ENCODE measurements at places on chromosomes 12 and 14.

GRCh38 chr14:53655080-53655785 lies 301.4 kb downstream of the BMP4 start:
- H3K36me3 ChIP-seq = no peaks in the 10 kb centered on the region
- no peak overlapping the region for H3K4me3 ChIP-seq
- H3K27ac ChIP-seq = no peak overlapping the region
- DNase-seq = no peak
- no peaks in the 10 kb centered on the region for H3K4me1 ChIP-seq

GRCh38 chr12:10126413-10126812 lies 3.6 kb downstream of the CLEC7A start:
- H3K4me1 ChIP-seq = peaks cover 8% of the 10 kb centered on the region
- no peak overlapping the region for H3K4me3 ChIP-seq
- no peak overlapping the region for H3K27ac ChIP-seq
- H3K27me3 ChIP-seq = peaks cover 8% of the 10 kb centered on the region
- H3K36me3 ChIP-seq = no peaks in the 10 kb centered on the region

DNA sequence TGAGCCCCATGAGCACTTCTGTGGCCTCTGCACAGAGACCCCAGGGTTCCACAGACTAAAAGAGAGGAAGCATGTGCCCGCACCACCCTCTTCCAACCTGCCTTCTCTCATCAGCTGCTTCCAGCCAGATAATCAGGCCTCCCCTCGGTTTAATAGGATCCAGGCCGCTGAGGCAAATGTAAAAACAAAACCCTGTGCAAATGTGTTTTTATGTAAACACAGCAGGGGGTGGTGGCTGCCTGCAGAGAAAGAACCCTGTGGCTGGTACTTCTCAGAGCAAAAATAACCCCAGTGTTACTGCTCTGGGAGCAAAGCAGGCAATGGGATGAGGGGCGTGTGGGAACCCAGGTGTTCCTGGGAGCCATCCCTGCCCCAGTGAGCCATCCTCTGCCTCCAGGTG lies 46.2 kb downstream of the WSCD2 start:
- peaks cover 3% of the 10 kb centered on the region for H3K27me3 ChIP-seq
- no peaks in the 10 kb centered on the region for H3K4me1 ChIP-seq
- DNase-seq = no peak
- no peak overlapping the region for H3K27ac ChIP-seq
- no peak overlapping the region for H3K4me3 ChIP-seq

DNA sequence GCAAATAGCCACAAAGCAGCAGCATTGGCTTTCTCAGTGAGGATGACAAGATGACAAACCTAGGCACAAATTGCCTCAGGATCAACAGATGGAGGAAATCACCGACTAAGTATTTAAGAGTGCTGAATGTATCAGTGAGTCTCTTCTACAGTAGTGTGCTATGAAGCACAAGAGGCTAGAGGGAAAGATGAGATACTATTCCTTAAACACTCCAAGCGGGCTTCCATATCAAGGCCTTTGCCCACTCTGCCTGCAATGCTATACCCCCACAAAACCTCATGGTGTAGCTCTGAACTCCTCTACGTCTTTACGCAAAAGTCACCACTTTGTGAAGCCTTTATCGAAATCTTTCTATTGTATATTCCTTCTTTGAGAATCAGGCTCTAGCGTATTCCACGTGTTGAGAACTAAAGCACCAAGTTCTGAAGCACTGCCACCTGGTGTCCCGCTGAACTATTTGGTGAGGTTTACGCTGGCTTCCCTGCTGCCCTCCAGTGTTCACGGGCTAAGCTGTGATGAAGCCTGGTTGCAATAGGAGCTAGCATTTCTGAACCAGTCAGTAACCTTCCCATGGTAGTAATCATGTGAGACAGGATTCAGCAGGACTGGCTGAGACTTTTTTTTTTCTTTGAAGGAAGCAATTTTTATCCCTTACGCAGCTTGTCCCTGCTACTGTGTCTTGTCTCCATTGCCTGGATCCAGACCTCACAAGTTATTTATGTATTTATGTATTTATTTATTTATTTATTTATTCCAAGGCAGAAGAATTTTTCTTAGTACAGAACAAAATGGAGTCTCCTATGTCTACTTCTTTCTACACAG lies 426.5 kb upstream of the OR4E1 start:
- H3K36me3 ChIP-seq = no peaks in the 10 kb centered on the region
- H3K4me3 ChIP-seq = no peak overlapping the region
- DNase-seq = peak; percentile 77
- no peak overlapping the region for H3K27ac ChIP-seq

GRCh38 chr12:2276288-2277033 lies 223.7 kb downstream of the CACNA1C start:
- no peaks in the 10 kb centered on the region for H3K27me3 ChIP-seq
- H3K4me3 ChIP-seq = no peak overlapping the region
- no peak overlapping the region for H3K27ac ChIP-seq
- no peak for DNase-seq
- no peaks in the 10 kb centered on the region for H3K36me3 ChIP-seq
- H3K4me1 ChIP-seq = no peaks in the 10 kb centered on the region

- H3K36me3 ChIP-seq = no peaks in the 10 kb centered on the region
- DNase-seq = no peak
- no peak overlapping the region for H3K4me3 ChIP-seq
- peaks cover 4% of the 10 kb centered on the region for H3K27me3 ChIP-seq
- no peak overlapping the region for H3K27ac ChIP-seq
- H3K4me1 ChIP-seq = peaks cover 3% of the 10 kb centered on the region
These were observed 266.9 kb upstream of the PELI2 start for GRCh38 chr14:55851301-55851700.

DNA sequence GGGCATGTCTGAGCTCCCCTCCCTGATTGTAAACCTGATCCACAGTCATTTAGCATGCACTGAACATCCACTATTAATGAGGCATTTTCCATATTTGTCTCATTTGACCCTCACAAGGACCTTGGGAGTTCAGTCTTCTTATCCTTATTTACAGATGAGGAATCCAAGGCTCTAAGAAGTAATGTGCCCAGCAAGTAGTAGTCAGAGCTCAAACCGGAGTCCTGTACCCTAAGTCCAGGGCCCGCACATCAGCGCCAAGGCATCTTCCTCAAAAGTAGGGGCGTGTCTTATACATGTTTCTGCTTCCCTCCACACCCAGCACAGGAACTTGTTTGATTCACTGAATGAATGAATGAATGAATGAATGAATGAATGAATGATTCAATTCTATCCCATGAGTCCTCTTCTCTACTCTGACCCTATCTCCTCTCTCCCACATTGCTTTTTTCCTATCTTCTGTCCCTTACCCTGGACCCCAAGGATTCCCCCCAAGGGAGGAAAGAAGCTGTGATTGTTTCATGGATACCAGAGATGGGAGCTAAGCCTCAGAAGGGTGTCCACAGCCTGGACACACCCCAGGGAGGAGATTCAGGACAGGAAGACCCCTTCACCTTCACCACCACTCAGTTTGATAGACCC lies 21.8 kb upstream of the KRT8 start:
- H3K4me3 ChIP-seq = no peak overlapping the region
- no peaks in the 10 kb centered on the region for H3K36me3 ChIP-seq
- DNase-seq = no peak
- H3K27me3 ChIP-seq = peaks cover 3% of the 10 kb centered on the region
- no peak overlapping the region for H3K27ac ChIP-seq

- no peaks in the 10 kb centered on the region for H3K36me3 ChIP-seq
- no peak for DNase-seq
- no peak overlapping the region for H3K4me3 ChIP-seq
- H3K27me3 ChIP-seq = peaks cover 8% of the 10 kb centered on the region
These were observed 172.4 kb downstream of the EMP1 start for GRCh38 chr12:13368971-13369370.

GRCh38 chr12:16475521-16475920 lies 128.1 kb downstream of the MGST1 start:
- no peaks in the 10 kb centered on the region for H3K27me3 ChIP-seq
- no peaks in the 10 kb centered on the region for H3K36me3 ChIP-seq

DNA sequence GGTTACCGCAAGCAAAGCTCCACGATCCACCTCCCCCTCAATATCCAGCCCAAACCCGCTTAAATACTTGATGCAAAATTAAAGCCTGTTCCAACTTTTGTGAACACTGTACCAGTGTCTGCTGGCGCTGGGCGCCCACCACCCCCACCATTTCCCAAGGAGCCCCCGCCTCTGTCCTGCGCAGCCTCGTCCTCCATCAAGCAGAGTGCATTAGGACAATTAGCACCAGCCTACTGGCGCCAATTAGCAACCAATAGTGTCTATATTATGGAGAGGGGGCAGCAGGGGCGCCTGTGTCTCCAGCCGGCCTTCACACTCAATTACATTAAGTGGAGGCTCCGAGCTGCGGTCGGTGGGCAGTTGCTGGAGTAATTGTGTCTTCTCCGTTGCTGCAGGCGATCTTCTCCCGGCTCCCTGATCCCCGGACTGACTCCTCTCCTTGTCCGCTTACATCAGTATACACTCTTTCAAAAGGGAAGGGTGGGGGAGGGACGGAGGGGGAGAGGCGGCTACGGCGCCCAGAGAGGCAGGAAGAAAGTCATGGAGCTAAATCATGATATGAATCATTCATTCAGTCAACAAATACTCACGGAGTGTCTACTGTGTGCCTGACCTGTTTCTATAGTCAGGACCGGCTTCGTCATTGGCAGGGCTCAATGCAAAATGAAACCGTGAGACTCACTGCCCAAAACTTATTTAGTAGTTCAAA lies 707.3 kb downstream of the MED13L start:
- H3K4me1 ChIP-seq = no peaks in the 10 kb centered on the region
- no peak overlapping the region for H3K4me3 ChIP-seq
- H3K27ac ChIP-seq = no peak overlapping the region

Data from activated CD4-positive, alpha-beta T cell treated with anti-CD3 and anti-CD28 coated beads for 36 hours (primary cell).